ENCODE measurements at places on chromosomes 12 and 14.

- peaks cover 26% of the 10 kb centered on the region for H3K27me3 ChIP-seq
- no peak for DNase-seq
- H3K4me1 ChIP-seq, result peaks cover 10% of the 10 kb centered on the region
- no peak overlapping the region for H3K27ac ChIP-seq
These were observed 15.9 kb downstream of the CACNA1C start for GRCh38 chr12:2068653-2069052.

DNA sequence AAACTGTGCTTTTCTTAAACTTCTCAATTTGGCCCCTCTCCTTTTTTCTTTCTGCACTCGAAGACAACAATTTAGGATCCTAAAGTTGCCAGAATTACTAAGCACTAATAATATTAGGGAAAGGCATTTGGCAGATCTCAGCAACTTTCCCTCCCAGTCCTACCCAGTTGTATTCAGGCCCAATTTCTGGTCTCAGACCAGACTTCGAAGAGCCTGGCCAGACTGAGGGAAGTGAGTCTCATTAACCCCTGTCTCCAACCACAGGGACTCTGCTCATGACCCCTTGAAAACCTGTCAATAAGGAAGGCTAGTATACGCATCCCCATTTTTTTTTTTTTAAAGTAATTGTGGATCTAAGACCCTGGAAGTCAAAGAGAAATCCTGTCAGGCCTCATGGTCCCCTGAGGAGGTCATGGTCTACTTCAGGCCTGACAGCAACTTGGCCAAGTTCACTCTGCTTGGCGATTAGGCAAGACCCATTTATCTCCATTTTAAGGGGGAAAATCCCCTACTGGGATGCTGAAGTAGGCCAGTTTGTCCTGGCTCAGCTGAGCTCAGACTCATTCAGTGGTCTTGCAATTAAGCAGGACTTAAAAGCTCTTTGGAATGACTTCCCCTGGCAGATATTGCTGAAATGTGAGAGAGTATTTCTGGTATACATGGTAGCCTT lies 521.0 kb downstream of the FUT8 start:
- H3K36me3 ChIP-seq, result peaks cover 4% of the 10 kb centered on the region
- no peak overlapping the region for H3K27ac ChIP-seq
- no peak for DNase-seq
- peaks cover 34% of the 10 kb centered on the region for H3K4me1 ChIP-seq
- no peak overlapping the region for H3K4me3 ChIP-seq
- no peaks in the 10 kb centered on the region for H3K27me3 ChIP-seq

DNA sequence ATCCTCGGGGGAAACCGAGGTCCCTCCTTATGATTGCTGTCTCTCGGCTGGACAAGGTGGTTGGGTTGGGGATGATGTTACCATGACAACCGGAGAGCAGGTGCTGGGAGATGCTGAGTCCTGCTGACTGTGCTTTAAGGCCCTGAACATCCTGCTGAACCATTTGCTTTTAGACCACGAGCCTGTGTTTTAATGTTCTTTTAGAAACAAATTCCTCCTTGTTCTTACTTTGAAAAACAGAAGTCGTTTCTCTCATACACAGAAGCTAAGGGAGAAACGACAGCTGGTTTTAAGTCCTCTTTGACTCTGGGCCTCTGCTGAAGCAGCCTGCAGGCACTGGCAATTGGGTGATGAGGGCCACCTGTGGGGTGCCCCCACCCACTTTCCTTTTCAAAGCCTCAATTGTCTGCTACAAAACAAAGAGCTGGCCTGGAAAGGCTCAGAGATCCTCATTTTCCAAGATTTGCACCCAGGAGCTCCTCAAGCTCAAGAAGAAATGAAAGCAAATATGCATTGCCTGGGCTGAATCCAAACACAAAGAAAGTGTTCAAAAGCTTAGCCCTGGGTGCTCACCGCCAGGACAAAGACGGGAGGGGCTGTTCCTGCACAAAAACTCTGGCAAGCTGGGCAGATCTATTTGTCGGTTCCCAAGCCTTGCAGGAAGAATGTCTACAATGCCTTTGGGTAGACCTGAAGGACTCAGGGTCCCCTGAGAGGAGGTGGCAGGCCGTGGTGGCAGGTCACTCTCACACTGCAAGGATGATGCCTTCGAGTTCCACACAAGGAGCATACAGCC lies 90.0 kb upstream of the CLMN start:
- no peak overlapping the region for H3K27ac ChIP-seq
- no peaks in the 10 kb centered on the region for H3K27me3 ChIP-seq
- H3K36me3 ChIP-seq, result peaks cover 32% of the 10 kb centered on the region

DNA sequence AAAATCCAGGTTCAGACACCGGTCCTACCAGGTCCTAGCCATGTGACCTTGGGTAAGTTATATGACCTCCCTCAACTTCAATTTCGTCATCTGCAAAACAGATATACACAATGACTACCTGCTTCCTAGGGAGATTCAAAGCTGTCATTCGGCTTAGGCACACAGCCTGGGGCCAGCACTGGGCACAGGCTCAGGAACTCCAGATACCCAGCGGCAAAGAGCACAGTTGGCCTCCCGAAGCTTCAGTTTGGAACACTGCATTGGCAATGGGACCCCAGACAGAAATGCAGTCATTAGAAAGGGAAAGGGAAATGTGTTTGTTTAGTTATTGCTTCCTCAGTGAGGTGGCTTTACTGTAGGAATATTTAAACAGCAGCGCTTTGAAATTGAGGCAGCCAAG lies 11.4 kb downstream of the PLEKHG6 start:
- H3K27me3 ChIP-seq, result no peaks in the 10 kb centered on the region
- peaks cover 57% of the 10 kb centered on the region for H3K4me1 ChIP-seq
- H3K27ac ChIP-seq, result no peak overlapping the region
- H3K4me3 ChIP-seq, result no peak overlapping the region

DNA sequence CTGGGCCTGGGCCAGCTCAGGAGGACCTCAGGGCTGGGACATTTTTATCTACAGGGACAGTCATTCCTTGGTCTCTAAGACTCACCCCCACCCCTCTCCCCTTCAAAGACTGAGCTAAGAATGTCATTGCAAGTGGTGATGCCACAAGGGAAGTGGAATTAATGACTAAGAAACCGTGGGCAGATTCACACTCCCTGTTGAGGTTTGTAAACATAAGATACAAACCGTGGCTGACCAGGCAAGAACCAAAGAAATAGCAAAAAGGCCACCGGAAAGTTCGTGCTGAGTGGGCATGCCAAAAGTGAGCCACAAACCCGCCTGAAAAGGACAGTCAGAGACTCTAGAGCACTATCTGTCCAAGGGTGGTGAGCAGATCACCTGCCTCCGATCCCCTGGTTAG lies 25.7 kb downstream of the NUAK1 start:
- peaks cover 8% of the 10 kb centered on the region for H3K4me1 ChIP-seq
- no peak overlapping the region for H3K4me3 ChIP-seq
- DNase-seq, result no peak
- peaks cover 57% of the 10 kb centered on the region for H3K27me3 ChIP-seq

DNA sequence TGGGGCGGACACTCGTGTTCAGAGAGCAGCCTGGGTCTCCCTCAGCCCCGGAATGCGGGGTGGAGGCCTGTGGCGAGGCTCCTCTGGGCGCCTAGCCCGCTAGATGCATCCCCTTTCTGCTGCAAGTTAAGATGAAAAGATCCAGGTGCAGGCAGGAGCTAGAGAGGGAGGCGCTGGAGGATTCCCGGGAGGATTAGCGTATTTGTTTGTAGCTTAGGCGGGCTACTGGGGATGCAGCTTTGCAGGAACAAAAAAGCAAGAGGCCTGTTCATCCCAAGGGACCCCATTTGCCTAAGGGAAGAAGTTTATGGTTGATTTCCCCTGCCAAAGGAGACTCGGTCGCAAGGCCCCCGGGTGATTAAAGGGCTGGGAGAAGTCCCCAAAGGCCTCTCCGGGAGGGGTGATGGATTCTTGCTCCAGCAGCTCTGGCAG lies 824 bp downstream of the CCDC177 start:
- no peak for DNase-seq
- no peak overlapping the region for H3K27ac ChIP-seq
- peak overlapping the region; percentile 20 for H3K4me3 ChIP-seq
- H3K4me1 ChIP-seq, result peaks cover 14% of the 10 kb centered on the region
- H3K36me3 ChIP-seq, result no peaks in the 10 kb centered on the region
- peaks cover 70% of the 10 kb centered on the region for H3K27me3 ChIP-seq

- H3K36me3 ChIP-seq, result peaks cover 51% of the 10 kb centered on the region
- peak; percentile 66 for DNase-seq
- H3K27me3 ChIP-seq, result no peaks in the 10 kb centered on the region
- peaks cover 61% of the 10 kb centered on the region for H3K4me1 ChIP-seq
- peak overlapping the region; percentile 89 for H3K4me3 ChIP-seq
- peak overlapping the region; percentile 95 for H3K27ac ChIP-seq
These were observed 802 bp downstream of the SUSD6 start for GRCh38 chr14:69612014-69612782.

GRCh38 chr14:44795725-44796124 lies 166.0 kb downstream of the KLHL28 start:
- no peaks in the 10 kb centered on the region for H3K4me1 ChIP-seq
- H3K4me3 ChIP-seq, result no peak overlapping the region
- peaks cover 12% of the 10 kb centered on the region for H3K27me3 ChIP-seq
- no peaks in the 10 kb centered on the region for H3K36me3 ChIP-seq
- no peak overlapping the region for H3K27ac ChIP-seq

GRCh38 chr12:7581625-7582024 lies 78.0 kb upstream of the CD163 start:
- no peaks in the 10 kb centered on the region for H3K36me3 ChIP-seq
- no peak for DNase-seq
- no peak overlapping the region for H3K4me3 ChIP-seq
- peaks cover 4% of the 10 kb centered on the region for H3K4me1 ChIP-seq
- H3K27ac ChIP-seq, result no peak overlapping the region

DNA sequence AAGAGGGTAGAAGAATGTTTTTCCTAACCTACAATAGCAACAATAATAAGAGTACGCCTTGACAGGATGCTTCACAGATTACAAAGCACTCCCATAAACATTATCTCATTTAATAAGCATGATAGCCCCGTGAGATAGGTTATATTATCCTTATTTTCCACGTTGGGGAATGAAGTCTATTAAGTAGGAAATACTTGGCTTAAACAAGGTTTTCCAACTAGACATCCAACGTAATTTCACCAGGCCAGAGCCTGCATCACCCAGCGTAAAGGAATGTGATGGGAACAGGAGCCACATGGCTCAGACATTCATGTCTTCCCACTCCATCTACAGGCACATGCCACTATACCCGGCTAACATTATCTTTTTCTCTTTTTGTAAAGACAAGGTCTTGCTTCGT lies 223.4 kb upstream of the AMIGO2 start:
- no peak overlapping the region for H3K4me3 ChIP-seq
- no peaks in the 10 kb centered on the region for H3K27me3 ChIP-seq
- peaks cover 62% of the 10 kb centered on the region for H3K36me3 ChIP-seq
- H3K27ac ChIP-seq, result peak overlapping the region; percentile 91
- peaks cover 78% of the 10 kb centered on the region for H3K4me1 ChIP-seq

GRCh38 chr12:70338531-70338930 lies 27.6 kb upstream of the KCNMB4 start:
- no peak for DNase-seq
- H3K27me3 ChIP-seq, result no peaks in the 10 kb centered on the region

DNA sequence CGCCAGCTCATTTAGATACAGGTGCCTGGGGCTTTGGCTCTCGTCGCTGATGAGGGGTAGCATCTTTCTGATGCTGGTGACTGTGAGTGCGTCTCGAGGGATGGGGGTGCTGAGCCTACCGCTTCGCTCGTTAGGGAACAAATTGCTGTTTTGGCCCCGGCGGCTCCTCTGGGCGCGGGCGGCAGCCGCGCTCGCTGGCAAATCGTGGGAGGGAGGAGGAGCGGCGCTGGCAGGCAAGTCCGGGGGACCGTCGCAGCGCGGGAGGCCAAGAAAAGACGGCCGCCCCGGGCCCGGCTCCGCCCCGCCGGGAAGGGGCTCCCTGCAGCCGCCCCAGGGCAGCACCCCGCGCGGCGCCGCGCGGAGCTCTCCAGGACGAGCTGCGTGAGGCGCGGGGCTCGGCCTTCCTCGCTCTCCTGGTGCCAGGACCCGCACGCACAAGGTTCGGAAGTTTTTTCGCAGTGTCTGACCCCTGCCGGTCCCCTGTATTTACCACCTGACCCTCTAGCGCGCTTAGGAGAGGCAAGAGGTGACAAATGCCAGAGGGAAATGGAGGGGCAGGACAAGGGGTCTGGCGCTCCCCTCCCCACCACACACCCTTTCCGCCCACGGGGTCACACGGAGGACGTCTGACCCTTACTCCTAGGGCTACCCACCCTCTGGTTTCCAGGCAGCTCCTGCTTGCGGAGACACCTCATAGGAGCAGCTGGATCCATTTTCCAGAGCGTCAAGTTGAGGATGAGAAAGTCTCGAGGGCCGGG lies 899 bp upstream of the KCNH3 start:
- H3K27ac ChIP-seq, result no peak overlapping the region
- peaks cover 31% of the 10 kb centered on the region for H3K27me3 ChIP-seq
- peak overlapping the region; percentile 70 for H3K4me3 ChIP-seq
- peak; percentile 62 for DNase-seq
- no peaks in the 10 kb centered on the region for H3K36me3 ChIP-seq

GRCh38 chr14:20332431-20332787 lies 670 bp downstream of the CCNB1IP1 start:
- H3K36me3 ChIP-seq, result peaks cover 53% of the 10 kb centered on the region
- H3K4me3 ChIP-seq, result peak overlapping the region; percentile 96
- DNase-seq, result no peak
- H3K4me1 ChIP-seq, result peaks cover 56% of the 10 kb centered on the region
- H3K27ac ChIP-seq, result peak overlapping the region; percentile 97

DNA sequence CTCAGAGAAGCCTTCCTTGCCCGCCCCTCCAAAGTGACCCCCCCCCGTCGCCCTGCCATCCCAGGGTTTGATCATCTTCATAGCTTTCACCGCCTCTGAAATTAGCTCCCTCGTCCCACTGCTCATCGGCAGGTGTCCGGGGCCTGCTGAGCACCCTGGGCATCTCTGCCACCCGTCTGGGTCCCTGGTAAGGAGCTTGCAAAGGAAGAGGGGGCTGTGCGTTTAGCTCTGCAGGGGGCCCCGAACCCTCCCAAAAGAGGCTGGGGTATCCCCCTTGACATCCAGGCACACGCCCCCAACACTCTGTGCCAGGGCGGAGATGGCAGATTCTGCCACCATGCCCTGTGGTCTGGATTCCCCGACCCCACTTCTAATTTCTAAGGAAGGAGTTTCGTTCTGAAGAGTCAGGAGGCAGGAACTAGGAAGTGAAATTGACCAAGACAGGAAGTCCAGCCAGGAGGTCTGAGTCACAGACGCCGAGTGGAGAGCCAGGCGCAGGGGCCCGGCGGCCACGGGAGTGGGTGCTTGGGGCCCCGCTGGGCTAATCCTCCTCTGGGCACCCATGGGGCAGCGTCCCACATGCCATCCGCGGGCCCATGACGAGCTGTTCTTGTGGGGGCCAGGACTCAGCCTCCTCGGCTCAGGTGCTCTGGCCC lies 95.7 kb downstream of the RFLNA start:
- peaks cover 38% of the 10 kb centered on the region for H3K36me3 ChIP-seq
- H3K4me1 ChIP-seq, result peaks cover 52% of the 10 kb centered on the region

GRCh38 chr14:35973770-35974169 lies 147.6 kb downstream of the BRMS1L start:
- no peaks in the 10 kb centered on the region for H3K4me1 ChIP-seq
- no peak for DNase-seq

GRCh38 chr14:84959851-84960520 lies 570.0 kb upstream of the FLRT2 start:
- no peak overlapping the region for H3K4me3 ChIP-seq
- no peaks in the 10 kb centered on the region for H3K27me3 ChIP-seq
- DNase-seq, result no peak
- no peak overlapping the region for H3K27ac ChIP-seq
- no peaks in the 10 kb centered on the region for H3K36me3 ChIP-seq
